ENCODE measurements at places on chromosomes 3 and 15.

- DNase-seq = no peak
Measured at GRCh38 chr3:13507570-13508339, 27.6 kb downstream of the HDAC11 start.

GRCh38 chr3:111668888-111669488 is 73.8 kb upstream of the ZBED2 start:
- peak; percentile 67 for DNase-seq

GRCh38 chr3:64892671-64893309 is 205.0 kb upstream of the ADAMTS9 start:
- DNase-seq = no peak

- DNase-seq = no peak
Measured at GRCh38 chr3:97823046-97824004, 1.5 kb downstream of the CRYBG3 start.

GRCh38 chr3:169337500-169338078 is 325.9 kb downstream of the MECOM start:
- DNase-seq = no peak

- no peak for DNase-seq
Measured at GRCh38 chr3:69691860-69692259, 47.4 kb upstream of the MITF start.

DNA sequence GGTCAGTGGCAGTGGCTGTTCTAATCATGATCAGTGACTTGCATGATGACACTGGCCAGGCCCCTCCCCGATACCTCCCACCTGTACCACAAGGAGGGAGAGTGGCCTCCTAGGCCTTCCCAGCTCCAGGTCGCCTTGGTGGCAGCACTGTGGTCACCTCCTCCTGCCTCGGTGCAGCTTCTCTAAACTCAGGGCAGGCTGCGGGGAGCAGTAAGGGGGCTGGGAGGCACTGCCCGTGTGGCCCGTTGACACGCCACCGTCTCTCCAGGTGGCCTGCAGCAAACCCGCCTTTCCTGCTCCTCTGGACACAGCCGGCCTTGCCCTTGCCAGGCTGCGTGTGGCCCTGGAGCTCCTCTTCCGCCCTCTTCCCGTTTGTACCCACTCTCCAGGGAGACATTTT is 184.1 kb downstream of the XXYLT1 start:
- DNase-seq = no peak

Measured in CD4-positive, alpha-beta T cell treated with Interleukin-4 for 4 hours (primary cell).